ENCODE measurements at places on chromosomes 1 and 21. TPM values are rescaled to one million over a fixed set of nuclear protein-coding genes. Genes with fewer than 3 reads are reported as not detected.

Gene RNF223
- not detected for total RNA-seq

- DNase-seq = no peak
Observed at GRCh38 chr1:1136547-1137230, 20.8 kb upstream of the C1orf159 start.

Gene ZDHHC18
- total RNA-seq = 3.5 TPM

Gene PYGO2
- total RNA-seq = 10.3 TPM

Gene APOBEC4
- total RNA-seq = not detected

Gene CCDC190
- total RNA-seq = not detected

Gene HMCN1
- total RNA-seq = not detected

DNA sequence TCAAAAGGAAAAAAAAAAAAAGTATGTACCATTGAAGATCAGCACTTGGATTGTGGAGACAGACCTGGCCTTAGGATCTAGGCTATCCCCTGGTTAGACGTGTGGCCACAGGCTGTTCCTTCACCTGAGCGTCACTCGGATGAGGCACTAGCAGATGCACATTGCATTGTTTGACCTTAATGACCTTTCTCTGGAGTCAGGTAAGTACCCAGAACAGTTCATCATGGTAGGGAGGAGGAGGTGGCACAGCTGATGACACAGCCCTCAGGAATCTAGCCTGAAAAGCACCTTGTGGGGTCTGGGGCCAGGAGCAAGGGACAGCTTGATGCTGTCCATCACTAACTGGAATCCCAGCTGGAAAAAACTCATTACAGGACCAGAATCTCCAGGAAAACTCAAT is 21.2 kb downstream of the NECAP2 start:
- DNase-seq = no peak

DNA sequence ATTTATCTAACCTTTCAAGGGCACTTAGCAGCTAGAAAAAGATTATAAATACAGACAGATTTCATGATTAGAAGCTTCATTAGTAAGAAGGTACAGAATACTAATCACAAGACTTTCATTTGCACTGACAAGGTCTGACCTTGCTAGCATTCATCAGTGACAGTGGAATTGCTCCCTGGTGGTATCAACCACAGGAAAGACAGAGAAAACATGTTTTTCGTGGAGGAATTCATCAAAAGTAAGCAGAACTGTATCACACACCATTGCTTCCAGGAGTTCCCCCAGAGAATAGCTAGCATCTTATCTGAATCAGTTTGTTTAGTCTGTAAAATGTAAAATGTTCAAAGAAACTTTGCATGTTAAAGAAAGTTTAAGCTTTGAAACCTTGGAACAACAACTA is 20.6 kb upstream of the CRB1 start:
- DNase-seq = no peak

Gene BRDT
- not detected for total RNA-seq

- no peak for DNase-seq
Observed at GRCh38 chr1:177007437-177008161, 156.9 kb downstream of the ASTN1 start.

DNA sequence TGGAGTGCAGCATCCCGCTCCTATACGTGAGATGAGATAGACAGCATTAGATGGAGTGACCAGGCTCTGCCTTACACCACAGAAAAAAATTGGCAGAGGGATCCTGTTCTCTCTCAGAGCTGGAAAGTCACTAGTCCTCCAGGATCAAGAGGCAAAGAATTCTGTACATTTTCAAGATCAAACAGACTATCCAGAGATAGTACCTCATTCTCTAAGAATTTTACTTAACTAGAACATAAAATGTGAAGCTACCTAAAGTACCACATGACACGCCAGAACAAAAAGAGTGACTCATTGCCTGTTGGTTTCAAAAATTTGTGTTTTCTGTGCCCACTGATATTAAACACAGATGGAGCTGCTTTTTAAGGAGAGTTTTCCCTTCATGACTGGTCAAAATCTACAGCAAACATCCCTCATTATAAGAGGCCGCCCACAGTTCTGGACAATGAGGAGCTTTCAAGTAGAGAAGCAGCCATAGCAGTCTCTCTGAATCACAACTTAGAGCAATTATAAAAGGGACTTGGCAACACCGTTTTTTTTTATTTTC is 32.3 kb downstream of the CD160 start:
- DNase-seq = peak; percentile 83

Gene FBXO2
- not detected for total RNA-seq

Gene GBP5
- total RNA-seq = 4.6 TPM

- DNase-seq = no peak
Observed at GRCh38 chr1:243323491-243323890, 67.7 kb downstream of the SDCCAG8 start.

GRCh38 chr21:18991846-18992245 is 588.3 kb upstream of the TMPRSS15 start:
- DNase-seq = no peak

Gene PGLYRP4
- total RNA-seq = not detected

All from MG63 (cell line).